ENCODE measurements at places on chromosomes 16 and 17.
A peak's percentile ranks its signal among the peaks of the same experiment; 100 is the strongest.

GRCh38 chr16:52721331-52721730, 174.4 kb upstream of the TOX3 start:
- no peak for DNase-seq

DNA sequence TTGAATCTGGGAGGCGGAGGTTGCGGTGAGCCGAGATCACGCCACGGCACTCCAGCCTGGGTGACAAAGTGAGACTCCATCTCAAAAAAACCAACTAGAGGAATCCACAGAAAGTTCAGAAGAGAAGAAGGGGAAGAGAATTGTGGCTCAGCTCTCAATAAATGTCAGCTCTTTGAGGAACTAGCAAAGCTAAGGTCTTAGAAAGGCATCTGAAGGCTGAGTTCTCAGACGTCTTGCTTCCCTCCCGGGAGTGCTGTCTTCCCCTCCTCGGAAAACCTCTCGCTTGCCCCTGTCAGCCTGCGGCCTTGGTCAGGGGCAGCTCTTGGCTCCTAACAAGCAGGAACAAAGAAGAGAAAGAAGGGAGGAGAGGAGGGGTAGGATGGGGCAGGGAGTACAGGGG, 5.3 kb downstream of the SHPK start:
- no peak for DNase-seq

DNA sequence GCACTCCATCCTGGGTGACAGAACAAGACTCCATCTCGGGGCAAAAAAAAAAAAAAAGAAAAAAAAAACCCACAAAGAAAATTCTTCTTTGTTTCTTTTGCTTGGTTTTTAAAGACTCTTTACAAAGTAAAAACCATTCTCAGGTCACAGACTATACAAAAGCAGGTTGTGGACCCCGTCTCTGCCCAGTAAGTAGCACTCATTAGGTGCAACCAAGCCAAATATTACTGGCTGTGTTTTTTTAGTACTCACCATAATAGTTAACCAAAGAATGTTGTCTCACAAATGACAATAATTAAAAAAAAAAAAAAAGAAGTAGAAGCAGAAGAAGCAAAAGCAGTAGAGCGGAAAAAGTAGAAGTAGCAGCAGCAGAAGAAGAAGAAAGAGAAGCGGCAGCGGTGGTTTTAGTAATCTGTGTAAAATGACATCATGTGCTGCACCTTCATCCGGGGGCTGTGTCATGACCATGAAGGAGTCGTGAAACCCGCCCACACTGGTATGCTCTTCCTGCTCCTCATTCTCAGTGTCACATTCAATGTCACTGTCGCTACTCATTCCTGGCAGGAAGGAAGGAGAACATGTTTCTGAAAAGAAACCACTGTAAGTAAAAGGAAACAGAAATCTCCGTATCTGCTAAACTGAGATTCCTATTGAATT, 105.4 kb downstream of the TRIM37 start:
- no peak for DNase-seq

- DNase-seq = no peak
Measured at GRCh38 chr17:9230346-9230745, 209.0 kb downstream of the NTN1 start.

DNA sequence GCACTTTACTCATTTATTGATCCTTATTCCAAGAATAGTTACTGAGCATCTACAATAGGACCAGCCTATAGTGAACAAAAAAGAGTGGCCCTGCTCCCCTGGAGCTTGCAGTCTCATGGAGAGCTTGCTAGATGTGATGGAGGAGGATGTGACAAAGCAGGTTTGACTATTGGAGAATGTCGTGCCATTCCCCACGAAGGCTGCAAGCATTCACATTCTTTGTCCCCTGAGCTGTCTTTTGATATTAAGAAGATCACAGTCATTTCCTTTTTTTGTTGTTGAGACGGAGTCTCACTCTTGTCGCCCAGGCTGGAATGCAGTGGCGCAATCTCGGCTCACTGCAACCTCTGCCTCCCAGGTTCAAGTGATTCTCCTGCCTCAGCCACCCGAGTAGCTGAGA, 115.0 kb upstream of the ADAMTS18 start:
- DNase-seq = no peak

DNA sequence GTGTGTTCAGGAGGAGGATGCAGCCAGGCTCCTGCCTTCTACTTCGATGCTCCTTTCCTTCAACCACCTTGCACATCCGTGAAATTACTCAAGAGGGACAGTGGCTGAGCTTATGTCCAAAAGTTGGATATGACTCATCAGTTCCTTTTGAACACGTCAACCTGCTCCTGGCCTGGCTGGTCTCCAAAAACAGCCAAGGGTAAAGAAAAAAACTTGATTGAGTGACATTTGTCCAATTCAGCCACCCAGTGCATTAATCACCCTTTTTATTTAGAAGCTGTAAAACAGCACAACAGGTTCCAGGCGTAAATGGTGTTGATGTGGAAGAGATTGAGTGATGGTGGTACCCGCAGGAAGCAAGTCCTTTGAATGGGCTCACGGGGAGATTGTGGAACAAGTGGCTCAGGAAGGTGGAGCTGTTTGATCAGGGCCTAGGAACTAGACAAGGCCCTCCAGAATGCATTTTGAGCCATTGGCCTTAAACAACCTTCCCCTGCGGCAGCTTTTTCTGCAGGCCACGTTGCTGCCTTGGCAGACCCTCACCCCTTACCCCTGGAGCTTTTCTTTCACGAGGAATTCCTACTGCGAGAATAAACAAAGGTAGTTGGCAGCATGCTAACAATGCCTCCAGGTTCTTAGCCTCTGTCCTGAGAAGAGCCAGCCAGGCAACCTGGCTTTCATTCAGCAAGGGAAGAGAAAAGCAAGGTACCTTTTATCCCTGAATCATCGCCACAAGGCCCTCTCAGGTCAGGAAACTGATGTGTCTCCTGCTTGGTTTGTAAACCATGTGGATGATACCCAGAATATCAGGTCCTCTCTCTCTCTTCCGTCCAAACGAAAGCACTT, 173.3 kb upstream of the CACNG5 start:
- DNase-seq = peak; percentile 8

GRCh38 chr17:11618861-11619566, 20.7 kb downstream of the DNAH9 start:
- DNase-seq = peak; percentile 13

- no peak for DNase-seq
Measured at GRCh38 chr16:64380751-64381150, 741.1 kb downstream of the CDH11 start.

- DNase-seq = peak; percentile 27
Measured at GRCh38 chr17:79797492-79798298, 818 bp upstream of the CBX8 start.

DNA sequence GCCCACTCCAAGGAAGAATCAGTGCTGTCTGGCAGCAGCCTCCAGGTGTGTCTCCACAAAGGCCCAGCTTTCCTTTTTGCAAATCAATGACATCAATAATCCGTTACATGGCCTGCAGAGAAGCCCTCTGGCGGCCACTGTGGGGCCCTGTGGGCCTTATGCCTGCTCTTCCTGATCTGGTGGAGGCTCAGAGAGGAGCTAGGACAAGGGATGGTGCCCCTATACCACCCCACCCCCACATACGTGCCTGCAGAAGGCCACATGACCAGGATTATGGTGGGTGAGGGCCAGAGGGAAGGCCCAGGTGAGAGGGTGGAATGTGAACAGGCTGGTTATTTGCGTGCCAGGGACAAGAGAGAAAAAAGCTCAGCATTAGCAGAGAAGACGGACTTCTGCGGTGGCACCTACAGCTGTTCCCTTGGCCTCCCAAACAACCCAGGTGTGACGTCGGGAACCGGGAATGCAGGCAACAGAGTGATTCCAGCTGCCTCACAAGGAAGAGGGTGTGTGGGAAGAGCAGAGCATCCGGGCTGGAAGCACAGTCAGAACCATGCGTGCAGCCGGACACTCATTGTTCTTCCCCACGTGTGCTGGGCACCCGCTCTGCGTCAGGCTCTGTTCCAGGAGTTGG, 22.5 kb downstream of the EIF4A3 start:
- peak; percentile 82 for DNase-seq

DNA sequence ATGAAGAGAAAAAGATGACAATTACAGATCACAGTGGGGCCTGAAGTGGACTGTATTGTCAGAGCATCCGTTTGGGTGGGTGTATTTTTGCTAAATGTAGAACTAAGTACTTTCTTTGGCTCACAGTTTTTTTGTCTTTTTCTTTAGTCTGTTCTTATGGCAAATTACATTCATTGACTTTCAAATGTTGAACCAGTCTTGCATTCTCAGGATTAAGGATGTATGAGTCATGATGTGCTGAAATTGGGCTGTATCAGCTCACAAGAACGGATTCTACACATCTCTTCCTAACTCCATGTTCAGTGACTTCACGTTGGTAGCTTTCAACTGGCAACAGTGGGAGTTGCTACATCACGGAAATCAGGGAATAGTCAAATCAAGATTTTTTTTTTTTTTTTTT, 66.5 kb downstream of the TEX2 start:
- DNase-seq = no peak

DNA sequence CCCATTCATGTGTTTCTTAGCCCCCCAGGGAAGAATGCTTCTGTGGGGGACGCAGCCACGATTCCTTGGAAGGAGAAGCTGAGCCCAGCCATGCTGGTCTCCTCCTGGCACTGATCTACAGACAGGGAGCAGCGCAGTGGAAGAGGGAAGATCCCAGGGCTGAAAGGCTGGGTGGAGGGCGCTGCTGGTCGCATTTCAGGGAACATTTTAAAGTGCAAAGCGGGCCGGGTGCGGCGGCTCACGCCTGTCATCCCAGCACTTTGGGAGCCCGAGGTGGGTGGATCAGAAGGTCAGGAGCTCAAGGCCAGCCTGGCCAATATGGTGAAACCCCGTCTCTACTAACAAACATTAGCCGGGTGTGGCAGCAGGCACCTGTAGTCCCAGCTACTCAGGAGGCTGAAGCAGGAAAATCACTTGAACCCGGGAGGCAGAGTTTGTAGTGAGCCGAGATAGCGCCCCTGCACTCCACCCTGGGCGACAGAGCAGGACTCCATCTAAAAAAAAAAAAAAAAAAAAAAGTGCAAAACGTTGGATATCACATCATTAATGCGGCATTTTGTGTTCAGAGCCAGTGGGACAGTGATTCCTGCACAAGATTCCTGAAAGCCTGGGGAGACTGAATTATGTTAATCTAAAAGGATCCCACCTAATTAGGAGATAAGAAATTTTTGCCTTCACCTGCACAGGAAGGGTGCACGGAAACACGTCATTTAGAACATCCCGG, 558 bp upstream of the CHMP6 start:
- no peak for DNase-seq

GRCh38 chr17:42017866-42018200, 594 bp upstream of the DNAJC7 start:
- no peak for DNase-seq

- peak; percentile 33 for DNase-seq
Measured at GRCh38 chr16:80526418-80527061, 14.3 kb upstream of the DYNLRB2 start.

DNA sequence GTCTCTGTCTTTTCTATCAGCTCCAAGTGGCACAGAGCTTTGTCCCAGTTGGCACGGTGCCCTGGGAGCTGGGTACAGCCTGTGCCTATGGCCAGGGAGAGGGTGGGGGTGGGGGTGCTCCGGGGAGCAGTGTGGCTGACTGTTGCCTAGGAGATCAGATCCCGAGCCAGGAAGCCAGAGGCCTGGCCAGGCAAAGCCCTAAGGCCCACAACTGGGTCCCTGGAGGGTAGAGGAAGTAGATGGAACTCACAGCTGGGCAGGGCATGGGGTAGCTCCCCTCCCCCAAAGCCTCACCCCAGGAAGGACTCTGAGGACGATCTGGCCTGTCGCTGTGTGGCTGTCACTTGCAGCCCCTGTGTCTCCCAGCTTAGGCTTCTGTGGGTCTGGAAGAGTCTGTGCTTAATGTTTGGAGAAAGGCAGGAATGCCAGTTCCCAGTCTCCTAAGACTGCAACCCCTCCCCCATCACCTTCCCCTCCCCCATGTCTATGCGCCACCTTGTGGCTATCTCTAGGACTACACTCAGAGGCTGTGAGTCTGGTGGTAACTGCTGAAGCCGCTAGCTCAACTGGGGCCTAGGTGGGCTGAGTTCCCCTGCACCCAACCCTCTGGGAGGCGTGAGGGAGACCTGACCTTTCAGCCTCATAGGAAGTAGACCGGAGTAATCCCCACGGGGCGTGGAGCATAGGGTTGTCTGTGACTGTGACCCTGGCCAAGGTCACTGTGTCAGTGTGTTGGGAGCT, 12.6 kb downstream of the THRA start:
- peak; percentile 19 for DNase-seq

- DNase-seq = peak; percentile 86
Measured at GRCh38 chr16:52825892-52826291, 226.8 kb downstream of the CHD9NB start.

- DNase-seq = no peak
Measured at GRCh38 chr17:72253597-72253996, 132.8 kb downstream of the SOX9 start.

- DNase-seq = no peak
Measured at GRCh38 chr17:81196505-81197408, 26.0 kb downstream of the CEP131 start.

DNA sequence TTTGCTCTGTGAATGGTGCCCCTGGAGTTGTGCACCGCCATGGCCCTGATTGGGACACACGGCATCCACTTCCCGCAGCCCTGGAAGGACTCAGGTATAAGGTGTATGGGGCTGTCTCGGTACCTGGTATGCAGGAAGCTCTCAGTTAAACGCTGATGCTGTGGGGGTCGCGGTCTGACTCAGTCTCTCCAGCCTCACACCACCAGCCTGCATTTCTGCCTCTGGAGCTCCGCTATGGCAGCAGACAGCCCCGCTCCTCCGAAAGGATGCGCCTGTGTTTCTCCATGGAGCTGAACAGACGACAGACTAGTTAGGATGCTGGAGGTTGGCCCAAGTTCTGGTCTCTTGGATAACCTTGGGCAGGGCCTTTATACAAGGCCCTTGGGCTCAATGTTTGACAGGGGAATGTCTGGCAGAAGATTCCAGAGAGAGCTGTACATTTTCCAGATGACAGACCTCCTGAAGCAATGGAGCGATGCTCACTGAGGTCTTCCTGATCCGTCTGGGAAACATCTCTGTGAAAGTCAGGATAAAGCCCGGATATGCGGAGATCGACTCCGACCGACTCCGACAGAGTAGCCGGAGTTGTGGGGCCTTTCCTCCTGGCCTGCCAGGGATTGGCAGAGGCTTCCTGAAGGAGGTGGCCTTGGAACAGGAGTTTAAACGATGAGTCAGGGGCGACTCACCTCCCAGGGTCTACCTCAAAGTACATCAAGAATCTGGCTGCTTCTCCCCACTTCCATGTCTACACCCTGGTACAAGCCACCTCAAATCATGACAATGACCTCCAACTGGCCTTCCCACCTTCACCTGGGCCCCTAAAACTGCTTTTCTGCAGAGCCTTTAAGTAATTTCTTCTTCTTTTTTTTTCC, 21.9 kb upstream of the BCAR1 start:
- DNase-seq = no peak

DNA sequence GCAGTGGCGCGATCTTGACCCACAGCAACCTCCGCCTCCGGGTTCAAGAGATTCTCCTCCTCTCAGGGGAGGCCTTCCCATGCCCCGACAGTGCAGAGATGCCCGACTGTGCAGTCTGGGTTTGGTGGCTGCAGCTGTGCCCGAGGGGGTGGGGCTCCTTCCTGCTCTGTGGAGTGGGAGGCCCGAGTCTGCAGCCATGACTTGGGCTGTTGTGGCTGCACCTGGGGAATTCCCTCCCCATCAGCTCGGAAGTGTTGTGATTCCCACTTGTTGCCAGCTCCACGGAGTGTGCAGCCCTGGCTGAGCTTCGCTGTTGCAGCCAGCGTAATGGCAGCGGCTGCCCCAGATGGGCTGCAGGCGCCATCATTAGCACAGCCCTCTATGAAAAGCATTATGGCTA, 66.4 kb upstream of the SMIM36 start:
- DNase-seq = no peak

All from SHP77 (cell line).